ENCODE measurements at places on chromosomes 1 and 21. TPM values are rescaled to one million over a fixed set of nuclear protein-coding genes. Genes with fewer than 3 reads are reported as not detected.
A peak's percentile ranks its signal among the peaks of the same experiment; 100 is the strongest.

GRCh38 chr1:188224263-188224662 lies 1395.5 kb downstream of the PLA2G4A start:
- no peaks in the 10 kb centered on the region for H3K27me3 ChIP-seq
- no peak for DNase-seq
- no peaks in the 10 kb centered on the region for H3K4me1 ChIP-seq
- H3K4me3 ChIP-seq = no peak overlapping the region
- H3K36me3 ChIP-seq = no peaks in the 10 kb centered on the region
- H3K27ac ChIP-seq = no peak overlapping the region

TTC22 gene
- 19.8 TPM for total RNA-seq

CXADR gene
- total RNA-seq = 0.55 TPM

C2CD4D gene
- total RNA-seq = 3.0 TPM

DNA sequence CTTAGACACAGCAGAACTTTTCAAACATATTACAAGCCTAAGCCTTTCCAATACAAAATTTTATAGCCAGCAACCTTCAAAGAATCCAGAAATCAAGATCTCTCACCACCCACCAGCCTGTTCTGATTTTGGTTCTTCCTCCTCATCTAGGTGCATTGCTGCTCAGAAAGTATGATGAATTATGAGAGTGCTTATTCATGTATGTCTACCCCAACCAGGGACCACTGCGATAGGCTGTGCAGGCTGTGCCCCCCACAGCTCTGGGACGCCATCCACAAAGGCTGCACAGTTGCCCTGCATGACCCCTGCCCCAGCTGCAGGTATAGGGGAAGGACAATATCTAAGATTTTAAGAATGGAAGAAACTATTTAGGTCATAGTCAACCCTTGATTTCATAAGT lies 55.4 kb downstream of the WDR64 start:
- H3K4me3 ChIP-seq = no peak overlapping the region
- DNase-seq = no peak
- peaks cover 4% of the 10 kb centered on the region for H3K4me1 ChIP-seq
- H3K27me3 ChIP-seq = no peaks in the 10 kb centered on the region

CASQ1 gene
- total RNA-seq = 0.35 TPM

GRCh38 chr1:39268112-39268581 lies 63.7 kb downstream of the MACF1 start:
- H3K4me3 ChIP-seq = peak overlapping the region; percentile 55
- peaks cover 34% of the 10 kb centered on the region for H3K36me3 ChIP-seq
- peak; percentile 32 for DNase-seq
- peaks cover 75% of the 10 kb centered on the region for H3K4me1 ChIP-seq
- H3K27ac ChIP-seq = peak overlapping the region; percentile 61

QSOX1 gene
- 28.9 TPM for total RNA-seq

DNA sequence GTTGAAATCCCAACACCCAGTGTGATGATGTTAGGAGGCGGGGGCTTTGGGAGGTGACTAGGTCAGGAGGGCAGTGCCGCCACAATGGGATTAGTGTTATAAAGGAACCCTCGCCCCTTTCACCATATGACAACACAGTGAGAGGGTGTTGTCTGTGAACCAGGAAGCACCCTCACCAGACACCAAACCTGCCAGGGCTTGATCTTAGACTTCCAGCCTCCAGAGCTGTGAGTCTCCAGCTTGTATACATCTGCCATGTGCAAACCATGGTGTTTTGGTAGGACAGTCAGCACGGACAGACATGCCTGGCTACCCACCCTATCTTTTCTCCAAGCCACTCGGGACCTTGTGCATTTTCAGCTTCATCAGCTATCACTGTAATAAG lies 4.0 kb downstream of the TRIM11 start:
- H3K27ac ChIP-seq = peak overlapping the region; percentile 90
- peaks cover 68% of the 10 kb centered on the region for H3K4me1 ChIP-seq
- H3K36me3 ChIP-seq = peaks cover 70% of the 10 kb centered on the region
- H3K27me3 ChIP-seq = no peaks in the 10 kb centered on the region
- H3K4me3 ChIP-seq = no peak overlapping the region

FAM72D gene
- 19.6 TPM for total RNA-seq

DNA sequence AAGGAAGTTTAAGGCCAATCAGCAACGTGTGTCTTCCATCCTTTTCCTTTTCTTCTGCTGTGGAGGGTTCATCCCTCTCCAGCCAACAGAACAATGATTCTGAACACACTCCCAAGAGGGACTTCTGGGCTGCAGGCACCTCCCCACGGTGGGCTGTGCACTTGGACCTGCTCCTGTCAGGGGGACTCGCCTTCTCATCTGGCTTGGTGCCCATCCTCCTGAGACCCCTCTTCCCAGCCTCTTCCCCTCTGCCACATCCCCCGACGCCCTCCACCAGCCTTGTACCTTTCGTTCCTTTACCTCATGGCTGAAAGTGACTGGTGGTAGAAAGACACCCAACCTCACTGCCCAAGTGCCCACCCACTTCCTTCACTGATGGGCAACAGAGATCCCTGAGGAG lies 26.0 kb upstream of the SLAMF9 start:
- H3K36me3 ChIP-seq = no peaks in the 10 kb centered on the region
- DNase-seq = no peak
- no peak overlapping the region for H3K27ac ChIP-seq
- peaks cover 55% of the 10 kb centered on the region for H3K27me3 ChIP-seq
- H3K4me1 ChIP-seq = no peaks in the 10 kb centered on the region

DNA sequence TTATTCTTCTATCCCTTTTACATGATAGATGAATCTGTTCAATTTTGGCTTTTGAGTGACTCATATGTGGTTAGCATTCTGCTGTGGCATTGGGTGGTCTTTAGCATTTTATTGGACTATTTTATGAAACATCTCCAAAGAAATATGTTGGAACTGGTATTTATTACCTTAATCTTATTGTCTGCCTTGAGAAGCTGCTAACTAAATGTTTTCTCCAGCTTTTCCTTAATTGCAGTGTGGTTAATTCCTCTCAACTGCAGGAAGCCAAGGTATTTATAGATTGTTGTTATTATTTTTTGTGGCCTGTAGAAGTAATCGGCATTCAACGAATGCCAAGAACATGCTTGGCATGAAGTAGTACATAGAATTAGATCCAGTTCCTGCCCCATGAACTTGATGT lies 64.1 kb downstream of the NOS1AP start:
- no peak overlapping the region for H3K27ac ChIP-seq
- peaks cover 48% of the 10 kb centered on the region for H3K27me3 ChIP-seq
- no peaks in the 10 kb centered on the region for H3K36me3 ChIP-seq
- H3K4me3 ChIP-seq = no peak overlapping the region
- no peaks in the 10 kb centered on the region for H3K4me1 ChIP-seq

VASH2 gene
- 0.48 TPM for total RNA-seq

LRRC71 gene
- total RNA-seq = not detected

TFF3 gene
- total RNA-seq = not detected

SELENBP1 gene
- total RNA-seq = not detected

DNA sequence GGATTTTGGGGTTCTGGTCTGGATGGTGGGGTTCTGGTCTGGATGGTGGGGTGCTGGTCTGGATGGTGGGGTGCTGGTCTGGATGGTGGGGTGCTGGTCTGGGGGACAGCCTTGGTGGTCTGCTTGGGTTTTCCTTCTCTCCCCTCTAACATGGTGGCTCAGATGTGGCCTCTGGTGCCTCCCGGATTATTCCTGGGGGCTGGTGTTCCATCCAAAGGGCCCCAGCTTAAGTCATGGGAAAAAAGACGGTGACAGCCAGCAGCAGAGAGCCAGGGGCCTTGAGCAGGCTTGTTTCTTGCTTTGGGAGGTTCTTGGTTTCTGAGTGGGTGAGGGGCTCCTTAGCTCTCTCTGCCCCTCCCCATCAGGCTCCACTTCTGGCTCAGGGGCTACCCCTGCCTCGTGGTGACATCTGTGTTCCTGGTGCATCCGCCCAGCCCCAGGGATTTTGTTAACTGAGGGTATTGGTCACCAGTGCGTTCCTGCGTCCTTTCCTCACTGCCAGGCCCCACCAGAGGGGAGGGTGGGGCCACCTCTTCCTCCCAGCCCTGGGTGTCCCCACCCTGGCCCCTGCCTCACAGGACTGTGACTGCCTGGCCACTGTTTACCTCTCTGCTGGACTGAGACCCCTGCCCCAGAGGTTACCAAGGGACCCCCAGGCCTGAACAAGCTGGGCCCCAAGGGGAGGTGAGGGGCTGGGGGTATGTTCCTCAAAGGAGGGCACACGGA lies 43.2 kb upstream of the ACTRT2 start:
- H3K4me1 ChIP-seq = peaks cover 8% of the 10 kb centered on the region
- H3K27ac ChIP-seq = no peak overlapping the region
- H3K36me3 ChIP-seq = no peaks in the 10 kb centered on the region
- H3K4me3 ChIP-seq = no peak overlapping the region
- no peaks in the 10 kb centered on the region for H3K27me3 ChIP-seq
- DNase-seq = no peak

DNA sequence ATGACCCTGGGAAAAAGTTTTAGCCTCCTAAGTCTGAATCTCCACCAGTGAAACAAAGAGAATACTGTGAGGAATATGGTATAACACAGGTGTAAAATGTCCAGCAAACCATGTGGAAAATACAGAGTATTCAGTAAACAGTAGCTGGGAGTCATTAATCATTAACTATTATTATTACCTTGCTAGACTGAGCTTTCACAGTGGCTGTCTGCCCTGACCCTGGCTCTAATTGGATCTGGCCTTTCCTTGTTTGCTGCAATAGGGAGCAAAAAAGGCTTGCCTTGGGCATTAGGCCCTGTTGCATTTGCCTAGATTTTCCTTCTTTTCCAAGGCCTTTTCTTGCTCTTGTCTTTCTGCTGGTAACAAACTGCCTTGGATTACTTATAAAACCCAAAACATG lies 179.1 kb upstream of the BEND5 start:
- no peak overlapping the region for H3K27ac ChIP-seq
- H3K4me3 ChIP-seq = no peak overlapping the region
- DNase-seq = no peak
- H3K4me1 ChIP-seq = no peaks in the 10 kb centered on the region
- H3K27me3 ChIP-seq = no peaks in the 10 kb centered on the region

SMPDL3B gene
- total RNA-seq = 0.76 TPM

AXDND1 gene
- not detected for total RNA-seq

- no peaks in the 10 kb centered on the region for H3K36me3 ChIP-seq
- peaks cover 29% of the 10 kb centered on the region for H3K4me1 ChIP-seq
- H3K27me3 ChIP-seq = peaks cover 3% of the 10 kb centered on the region
- no peak overlapping the region for H3K4me3 ChIP-seq
- no peak for DNase-seq
- no peak overlapping the region for H3K27ac ChIP-seq
These were observed 29.5 kb downstream of the RGS1 start for GRCh38 chr1:192604979-192605620.

KIF1B gene
- total RNA-seq = 22.5 TPM

WNT9A gene
- 2.0 TPM for total RNA-seq
